ENCODE measurements at places on chromosomes 3 and 15.

DNA sequence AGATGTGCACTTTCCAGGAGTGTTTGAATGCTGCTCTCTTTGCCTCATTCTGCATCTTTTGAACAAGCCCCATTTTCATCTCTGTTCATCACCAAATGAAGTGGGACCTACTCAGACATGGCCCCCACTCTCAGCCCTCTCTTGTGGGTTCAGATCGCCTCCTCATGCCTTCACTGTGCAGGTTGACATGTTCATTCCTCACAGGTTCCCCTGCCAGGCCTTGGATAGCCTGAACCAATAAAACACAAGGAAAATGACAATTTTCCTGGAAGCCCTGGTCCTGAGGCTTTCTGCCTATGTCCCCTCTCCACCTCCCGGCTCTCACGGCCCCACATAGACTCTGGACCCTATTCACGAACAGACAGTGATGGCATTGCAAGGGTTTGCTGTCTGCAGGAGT lies 17.7 kb downstream of the KLF15 start:
- no peak for DNase-seq

- no peak for DNase-seq
Measured at GRCh38 chr3:148238421-148238821, 459.3 kb upstream of the AGTR1 start.

- no peak for DNase-seq
Measured at GRCh38 chr3:123832692-123833397, 51.3 kb downstream of the MYLK start.

- no peak for DNase-seq
Measured at GRCh38 chr3:7700539-7700938, 801.1 kb upstream of the LMCD1 start.

DNA sequence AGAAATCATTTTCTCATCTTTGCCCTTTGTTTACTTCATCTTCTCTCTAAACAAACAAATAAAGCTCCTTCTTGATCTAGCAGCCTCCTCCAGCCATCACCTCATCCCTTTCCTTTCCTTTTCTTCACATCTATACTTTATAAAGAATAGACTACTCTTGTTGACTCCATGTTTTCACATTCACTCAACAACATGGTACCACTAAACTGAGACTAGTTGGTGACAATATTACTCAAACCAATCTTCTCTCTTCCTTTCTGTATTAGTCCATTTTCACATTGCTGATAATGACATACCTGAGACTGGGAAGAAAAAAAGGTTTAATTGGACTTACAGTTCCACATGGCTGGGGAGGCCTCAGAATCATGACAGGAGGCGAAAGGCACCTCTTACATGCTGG lies 324.7 kb downstream of the SOX2 start:
- DNase-seq = no peak

- DNase-seq = no peak
Measured at GRCh38 chr15:99347574-99347973, 96.3 kb downstream of the LRRC28 start.

- DNase-seq = no peak
Measured at GRCh38 chr15:50210462-50211157, 28.6 kb downstream of the SLC27A2 start.

All from body of pancreas (tissue), 4 donors.